Midbrain (tissue), 1 donor: ENCODE measurements at places on chromosomes 13 and 19.

- DNase-seq = no peak
Measured at GRCh38 chr19:49930483-49931011, 1.2 kb upstream of the NUP62 start.

DNA sequence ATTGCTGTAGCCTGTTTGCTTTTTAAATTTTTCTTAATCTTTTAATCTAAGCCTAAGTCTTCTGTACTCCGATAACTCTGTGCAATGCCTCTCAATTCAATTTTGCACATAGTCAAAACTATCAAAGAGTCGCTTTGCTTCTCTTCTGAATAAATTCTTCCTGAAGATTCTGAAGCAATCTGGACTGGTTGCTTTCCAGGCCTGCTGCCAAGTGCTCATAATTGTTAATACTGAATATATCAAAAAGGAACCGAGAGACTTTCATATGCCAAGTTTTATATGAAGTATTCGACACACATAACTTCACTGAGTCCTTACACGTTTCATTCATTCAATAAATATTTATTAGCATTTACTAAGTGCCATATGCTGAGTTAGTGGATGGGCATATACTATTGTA lies 91.3 kb downstream of the EDNRB start:
- no peak for DNase-seq

- no peak for DNase-seq
Measured at GRCh38 chr13:44300895-44301638, 72.6 kb upstream of the SERP2 start.

DNA sequence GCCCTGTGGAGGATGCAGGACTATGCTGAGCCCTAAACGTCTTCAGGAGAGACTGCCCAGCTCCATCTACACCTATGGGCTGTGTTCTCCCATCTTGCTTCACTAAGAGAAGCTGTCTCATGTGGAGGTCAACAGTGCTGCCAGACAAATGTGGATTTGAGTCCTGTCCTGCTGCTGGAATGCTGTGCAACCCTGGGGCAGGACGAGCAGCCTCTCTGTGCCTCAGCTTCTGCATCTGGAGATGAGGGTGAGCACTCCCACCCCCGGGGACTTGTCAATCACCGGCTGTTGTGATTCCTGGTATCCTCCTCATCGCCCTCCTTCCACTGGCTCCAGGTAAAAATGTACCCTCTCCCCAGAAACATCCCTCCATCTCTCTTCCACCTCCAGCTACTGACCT lies 16.3 kb downstream of the EPS15L1 start:
- DNase-seq = no peak

DNA sequence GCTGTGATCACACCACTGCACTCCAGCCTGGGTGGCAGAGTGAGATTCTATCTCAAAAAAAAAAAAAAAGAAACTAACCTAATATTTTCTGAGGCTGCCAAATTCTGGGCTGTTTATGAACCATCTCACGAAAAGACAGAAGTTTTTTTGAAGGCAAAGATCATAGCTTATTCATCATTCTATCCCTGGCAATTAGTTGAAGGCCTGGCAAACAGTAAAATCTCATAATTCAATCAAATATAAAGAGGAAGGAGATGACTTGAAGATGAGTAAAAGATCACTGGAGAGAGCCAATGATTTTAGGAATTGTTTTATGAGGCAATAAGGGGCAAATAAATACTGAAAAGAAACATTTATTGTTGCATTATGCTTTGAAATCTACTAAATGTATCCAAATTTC lies 216.5 kb downstream of the DCLK1 start:
- DNase-seq = no peak

DNA sequence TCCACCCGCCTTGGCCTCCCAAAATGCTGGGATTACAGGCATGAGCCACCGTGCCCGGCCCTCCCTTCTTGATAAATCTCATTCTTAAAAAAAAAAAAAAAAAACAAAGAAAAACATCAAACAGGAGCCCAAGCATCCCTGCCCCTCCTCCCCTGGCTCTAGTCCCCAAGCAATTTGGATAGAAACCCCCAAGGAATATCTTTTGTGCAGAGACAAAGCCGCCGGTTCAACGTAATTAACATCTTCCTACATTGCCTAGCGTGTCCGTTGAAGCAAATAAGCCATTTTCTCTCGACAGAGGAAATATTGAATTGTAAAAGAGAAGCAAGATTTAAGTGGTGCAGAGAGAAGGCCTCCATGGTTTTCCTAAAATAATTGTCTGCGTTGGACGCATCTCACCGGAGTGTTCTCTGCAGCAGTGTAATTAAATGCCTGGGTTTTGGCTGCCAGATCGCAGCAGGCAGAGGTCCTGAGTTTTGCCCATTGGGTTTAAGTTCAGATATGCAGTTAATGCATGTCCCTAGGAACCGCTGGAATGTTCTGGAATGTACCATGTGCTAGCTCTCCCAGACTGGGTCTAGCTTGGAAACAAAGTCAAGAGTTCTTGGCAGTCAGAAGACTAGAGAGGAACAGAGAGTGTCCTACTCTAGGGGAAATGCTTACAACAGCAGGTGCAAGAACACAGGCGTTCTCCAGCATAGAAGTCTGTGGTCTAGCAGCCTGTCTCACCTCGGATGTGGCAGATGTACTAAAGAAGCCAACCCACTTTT lies 30.8 kb downstream of the PIN1 start:
- DNase-seq = peak; percentile 16
